ENCODE measurements at places on chromosomes 2 and 18.

DNA sequence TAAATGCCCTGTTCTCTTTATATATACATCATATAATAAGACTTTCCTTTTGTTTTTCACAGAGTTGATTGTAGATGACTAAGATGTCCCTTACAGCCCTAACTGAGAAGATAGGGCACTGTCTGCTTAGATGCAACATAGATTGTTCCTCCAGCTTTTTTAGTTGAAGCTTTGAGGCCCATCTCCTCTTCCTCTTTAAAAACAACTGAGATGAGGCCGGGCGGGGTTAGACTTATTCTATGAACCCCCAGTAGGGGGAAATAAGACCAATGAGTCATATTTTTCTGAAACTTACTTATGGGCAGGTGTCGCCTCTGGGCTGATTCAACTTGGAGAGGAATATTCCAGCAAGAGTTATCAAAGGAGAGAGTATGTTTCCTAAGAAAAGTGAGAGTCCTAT is 84.6 kb downstream of the FBXO15 start:
- no peak for DNase-seq

GRCh38 chr18:45551142-45551815 is 64.0 kb upstream of the SLC14A2 start:
- no peak for DNase-seq

- no peak for DNase-seq
Measured at GRCh38 chr2:54839461-54840255, 116.2 kb downstream of the EML6 start.

- DNase-seq, result no peak
Measured at GRCh38 chr2:134141598-134142340, 112.1 kb upstream of the MGAT5 start.

- no peak for DNase-seq
Measured at GRCh38 chr2:186554429-186554828, 35.4 kb upstream of the ITGAV start.

DNA sequence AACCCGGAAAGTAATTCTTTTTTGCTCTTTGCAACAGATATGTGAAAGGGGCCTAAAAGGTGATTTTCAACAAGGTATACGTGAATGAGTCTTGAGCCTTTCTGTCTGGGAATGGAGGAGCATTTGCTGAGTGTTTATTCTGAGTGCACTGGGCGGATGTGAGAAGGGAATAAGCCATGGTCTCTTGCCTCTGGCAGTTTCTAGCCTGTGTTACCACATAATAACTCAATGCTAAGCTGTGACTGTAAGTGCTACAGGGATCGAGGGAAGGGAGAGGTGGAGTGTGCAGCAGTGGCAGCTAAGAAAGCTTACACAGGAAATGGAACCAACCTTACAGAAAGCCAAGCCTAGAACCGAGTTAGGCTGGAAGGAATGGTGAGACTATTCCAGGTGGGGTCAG is 444.3 kb downstream of the SLC4A3 start:
- no peak for DNase-seq

DNA sequence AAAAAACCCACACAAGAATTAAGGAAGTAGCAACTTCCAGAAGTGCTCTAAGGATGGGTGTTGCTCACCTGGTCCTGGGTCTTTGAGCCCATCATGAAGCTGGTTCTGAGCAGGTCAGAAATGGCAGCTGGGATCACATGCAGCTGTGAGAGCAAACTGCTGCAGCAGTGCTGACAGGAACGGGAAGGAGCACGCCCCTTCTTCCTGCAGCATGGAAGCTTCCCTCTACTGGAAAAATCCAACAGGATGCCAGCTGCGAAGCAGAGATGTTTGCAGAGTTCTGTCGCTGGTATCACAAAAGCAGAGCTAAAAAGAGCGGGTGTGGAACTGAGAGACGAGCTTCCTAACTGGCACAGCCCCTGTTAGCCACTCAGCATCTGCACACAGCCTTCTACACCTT is 33.7 kb downstream of the EIF4E2 start:
- no peak for DNase-seq

GRCh38 chr2:17910980-17911379 is 32.5 kb downstream of the KCNS3 start:
- DNase-seq, result no peak

DNA sequence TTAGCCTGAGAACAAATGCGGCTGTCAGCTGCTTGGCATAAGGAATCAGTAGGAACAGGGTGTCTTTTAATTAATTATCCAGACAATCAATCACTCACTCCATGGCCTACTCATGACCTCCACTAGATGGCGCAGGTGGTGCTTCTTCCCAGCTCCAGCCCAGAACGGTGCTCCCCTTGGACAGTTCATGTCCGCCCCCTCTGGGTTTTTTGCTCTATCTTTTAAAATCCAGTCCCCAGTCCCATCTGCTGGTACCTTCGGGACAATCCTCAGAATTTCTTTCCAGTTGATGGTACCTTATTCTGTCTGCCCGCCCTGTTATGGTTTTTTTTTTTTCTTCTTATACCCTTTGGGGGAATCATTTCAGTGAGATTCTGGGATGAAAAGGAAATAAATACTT is 99.8 kb downstream of the CACNB4 start:
- DNase-seq, result peak; percentile 67

DNA sequence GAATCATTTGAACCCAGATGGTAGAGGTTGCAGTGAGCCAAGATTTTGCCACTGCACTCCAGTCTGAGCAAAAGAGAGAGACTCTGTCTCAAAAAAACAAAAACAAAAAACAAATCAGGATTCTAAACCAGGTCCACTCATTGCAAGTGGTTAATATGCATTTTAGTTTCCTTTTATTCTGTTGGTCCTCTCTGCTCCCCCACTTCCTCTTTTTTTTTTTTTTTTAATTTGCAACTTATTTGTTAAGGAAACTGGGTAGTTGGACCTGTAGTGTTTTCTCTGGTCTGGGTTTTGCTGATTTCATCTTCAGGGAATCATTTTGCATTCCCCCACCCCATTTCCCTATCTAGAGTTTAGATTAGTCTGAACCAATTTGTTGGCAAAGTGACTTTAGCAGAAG is 14.0 kb downstream of the FER1L5 start:
- DNase-seq, result no peak

- no peak for DNase-seq
Measured at GRCh38 chr18:8643326-8643878, 34.2 kb downstream of the RAB12 start.

GRCh38 chr2:9897846-9898245 is 53.6 kb upstream of the GRHL1 start:
- DNase-seq, result no peak
